ENCODE measurements at places on chromosomes 3 and 15. TPM values are rescaled to one million over a fixed set of nuclear protein-coding genes. Genes with fewer than 3 reads are reported as not detected.

- no peak for DNase-seq
These were observed 84.1 kb upstream of the LINGO1 start for GRCh38 chr15:77716632-77717332.

- no peak for DNase-seq
These were observed 100.2 kb downstream of the IQSEC1 start for GRCh38 chr3:12972781-12973702.

DNA sequence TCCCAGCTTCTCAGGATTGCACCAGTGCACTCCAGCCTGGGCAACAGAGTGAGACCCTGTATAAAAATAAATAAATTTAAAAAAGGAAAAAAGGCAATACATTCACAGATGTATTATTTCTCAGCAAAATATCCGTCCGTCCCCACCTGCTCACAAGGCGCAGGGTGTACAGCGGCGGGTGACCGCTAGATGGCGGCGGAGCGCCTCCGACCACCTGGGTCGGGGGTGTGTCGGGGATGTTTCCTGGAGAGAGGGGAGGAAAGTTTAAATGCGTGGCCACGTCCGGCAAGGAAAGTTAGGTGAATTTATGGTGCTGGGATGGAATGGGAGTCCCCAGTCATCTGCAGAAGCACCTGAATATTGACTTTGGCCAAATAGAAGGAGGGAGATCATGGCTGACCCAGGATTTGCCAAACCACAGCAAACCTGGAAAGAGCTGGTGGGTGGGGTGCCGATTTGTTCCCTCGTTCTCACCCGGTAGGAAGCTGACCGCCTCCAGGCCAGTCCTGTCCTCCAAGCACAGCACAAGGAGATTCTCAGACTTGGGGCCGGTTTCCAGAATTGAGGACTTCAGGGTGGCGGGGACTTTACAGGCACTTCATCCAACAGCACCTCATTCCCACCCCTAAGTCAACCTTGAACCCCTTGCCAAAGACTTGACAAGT is 88.3 kb downstream of the TMEM266 start:
- peak; percentile 74 for DNase-seq

- no peak for DNase-seq
These were observed 9.2 kb downstream of the BTBD1 start for GRCh38 chr15:83057696-83058376.

- DNase-seq: no peak
These were observed 130.5 kb downstream of the ST8SIA2 start for GRCh38 chr15:92524161-92524560.

BOC gene
- 114 TPM for total RNA-seq

DNA sequence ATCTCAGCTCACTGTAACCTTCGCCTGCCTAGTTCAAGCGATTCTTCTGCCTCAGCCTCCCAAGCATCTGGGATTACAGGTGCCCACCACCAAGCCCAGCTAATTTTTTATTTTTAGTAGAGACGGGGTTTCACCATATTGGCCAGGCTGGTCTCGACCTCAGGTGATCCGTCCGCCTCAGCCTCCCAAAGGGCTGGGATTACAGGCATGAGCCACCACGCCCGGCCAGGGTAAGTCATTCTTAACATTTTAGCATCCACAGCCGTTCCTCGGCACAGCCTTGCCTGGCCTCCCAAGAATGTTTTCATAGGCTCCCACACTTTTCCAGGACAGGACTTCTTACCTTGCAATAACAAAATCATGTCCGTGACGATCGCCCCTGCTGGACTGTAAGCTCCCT is 8.7 kb upstream of the EPHB3 start:
- DNase-seq: no peak

- DNase-seq: no peak
These were observed 10.2 kb upstream of the TIPARP start for GRCh38 chr3:156664011-156664830.

GRCh38 chr15:40059821-40060220 is 20.8 kb upstream of the SRP14 start:
- DNase-seq: no peak

DNA sequence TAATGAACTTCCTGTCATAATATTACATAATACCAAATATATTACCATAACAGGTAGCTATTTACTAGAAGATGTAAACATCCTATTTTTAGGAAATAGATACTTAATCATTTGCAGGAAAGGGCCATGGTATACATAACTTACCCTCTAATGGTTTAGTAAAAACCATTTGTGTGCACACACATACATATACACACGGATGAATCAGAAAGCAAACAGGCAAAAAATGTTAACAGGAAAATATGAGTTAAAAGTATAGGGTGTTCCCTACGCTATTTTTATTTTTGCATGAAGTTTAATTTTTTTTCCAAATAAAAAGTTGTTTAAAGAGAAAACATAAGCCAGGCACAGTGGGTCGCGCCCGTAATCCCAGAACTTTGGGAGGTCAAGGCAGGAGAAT is 34.6 kb downstream of the FAM174B start:
- DNase-seq: peak; percentile 38

GRCh38 chr3:33057320-33058298 is 39.3 kb downstream of the GLB1 start:
- DNase-seq: no peak

GRCh38 chr3:194422188-194422587 is 23.1 kb upstream of the GP5 start:
- no peak for DNase-seq

MASP1 gene
- total RNA-seq: 6.3 TPM

ARHGEF26 gene
- total RNA-seq: 23.9 TPM

DNA sequence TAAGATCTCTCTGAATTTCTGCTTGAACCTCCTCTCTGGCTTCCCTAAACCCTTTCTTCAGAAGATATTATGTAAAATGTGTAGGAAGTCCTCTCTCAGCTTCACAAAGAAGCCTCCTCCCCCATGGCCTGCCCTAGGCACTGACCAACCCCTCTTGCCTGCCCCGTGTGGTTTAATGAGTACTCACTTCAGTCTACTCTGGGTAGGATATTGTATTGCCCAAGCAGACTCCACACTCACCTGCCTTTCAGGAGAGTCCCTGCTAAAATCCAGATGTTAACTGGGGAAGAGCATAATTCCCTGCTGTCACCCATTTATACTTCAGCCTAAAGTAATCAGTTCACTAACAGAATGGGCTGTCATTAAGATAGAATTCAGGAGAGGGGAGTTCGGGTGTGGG is 2.6 kb upstream of the AGBL1 start:
- DNase-seq: no peak

DNA sequence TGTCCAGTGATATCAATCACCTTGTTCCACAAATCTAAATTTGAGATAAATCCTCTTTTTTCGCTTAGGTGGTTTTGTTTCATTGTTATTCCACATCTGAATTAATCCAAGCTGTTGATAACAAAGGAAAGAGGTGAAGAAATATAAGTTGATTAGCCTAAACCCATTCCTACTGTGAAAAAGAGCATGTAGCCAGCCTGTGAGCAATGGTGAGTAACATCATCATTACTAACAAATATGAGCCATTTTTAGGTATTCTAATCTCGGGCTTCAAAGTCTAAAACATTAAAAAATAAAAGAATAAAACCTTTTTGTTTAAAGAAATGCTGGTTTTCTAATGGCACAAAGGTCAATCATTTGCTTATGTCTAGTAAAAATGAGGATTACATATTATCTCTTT is 52.1 kb upstream of the P3H2 start:
- DNase-seq: no peak

DNA sequence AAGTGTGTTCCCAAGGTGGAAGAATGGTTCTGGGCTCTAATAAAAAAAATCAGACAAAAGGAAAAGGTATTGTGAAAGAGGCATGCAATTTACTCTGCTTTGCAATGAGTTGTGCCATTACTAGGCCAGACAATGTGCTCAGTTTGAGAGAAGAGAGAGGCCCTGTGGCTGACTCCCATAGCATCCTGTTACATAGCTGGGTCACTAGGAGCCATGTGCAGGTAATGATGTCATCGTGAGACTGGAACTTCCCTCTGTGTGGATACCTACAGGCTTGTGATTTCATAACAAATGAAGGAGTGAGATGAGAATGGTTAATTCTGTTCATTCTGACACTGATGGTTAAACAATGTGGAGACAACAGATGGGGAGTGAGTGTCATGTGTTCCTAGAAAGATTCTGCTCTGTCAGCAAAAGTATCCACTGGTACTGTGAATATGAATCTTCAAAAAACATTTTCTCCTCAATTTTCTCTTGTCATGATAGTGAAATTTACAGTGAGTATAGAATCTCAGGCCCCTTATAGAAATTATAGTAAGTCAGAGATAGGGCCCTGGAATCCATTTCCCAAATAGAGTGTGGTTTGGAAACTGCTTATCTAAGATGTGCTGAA is 648.7 kb upstream of the DPPA4 start:
- DNase-seq: no peak

GRCh38 chr15:55742498-55742926 is 440 bp downstream of the PRTG start:
- DNase-seq: peak; percentile 72

AADACL2 gene
- total RNA-seq: not detected

DNA sequence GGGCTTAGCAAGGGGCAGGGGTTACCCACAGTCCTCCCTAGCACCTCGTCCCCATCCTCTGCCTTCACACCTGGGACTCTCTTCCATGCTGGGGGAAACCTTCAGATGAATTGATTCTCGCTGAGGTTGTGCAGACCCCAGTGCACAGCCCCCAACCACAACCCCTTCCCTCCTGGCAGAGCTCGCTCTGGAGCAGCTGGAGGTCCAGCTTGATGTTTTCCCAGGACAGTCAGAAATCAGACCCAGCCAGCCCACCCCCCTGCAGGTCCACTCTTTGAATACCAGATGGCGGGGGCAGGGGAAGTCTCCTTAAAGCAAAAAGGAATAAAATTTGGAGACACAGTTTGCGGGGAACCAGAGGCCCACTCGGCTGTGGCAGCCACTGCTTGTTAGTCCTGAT is 234.4 kb downstream of the XXYLT1 start:
- DNase-seq: peak; percentile 42

DNA sequence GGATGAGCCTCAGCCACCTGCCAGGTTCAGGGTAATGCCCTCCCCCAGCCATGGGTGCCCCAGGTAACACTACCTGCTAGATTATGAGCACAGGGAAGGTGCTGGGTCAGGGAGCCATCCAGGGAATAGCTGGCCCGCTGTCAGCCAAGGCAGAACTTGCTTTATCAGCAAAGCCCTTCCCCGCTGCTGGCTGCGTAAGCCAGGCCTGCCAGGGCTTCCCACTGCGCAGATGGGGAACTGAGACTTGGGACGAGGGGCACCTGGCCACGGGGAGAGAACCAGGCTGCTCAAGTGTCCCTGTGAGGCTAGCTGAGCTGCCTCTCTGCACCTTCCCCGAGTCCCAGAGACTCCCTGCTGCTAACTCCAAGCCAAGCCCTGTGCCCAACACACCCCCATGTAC is 45.4 kb downstream of the CACNA2D2 start:
- no peak for DNase-seq

GRCh38 chr3:137108699-137109440 is 151.1 kb downstream of the IL20RB start:
- no peak for DNase-seq

DNA sequence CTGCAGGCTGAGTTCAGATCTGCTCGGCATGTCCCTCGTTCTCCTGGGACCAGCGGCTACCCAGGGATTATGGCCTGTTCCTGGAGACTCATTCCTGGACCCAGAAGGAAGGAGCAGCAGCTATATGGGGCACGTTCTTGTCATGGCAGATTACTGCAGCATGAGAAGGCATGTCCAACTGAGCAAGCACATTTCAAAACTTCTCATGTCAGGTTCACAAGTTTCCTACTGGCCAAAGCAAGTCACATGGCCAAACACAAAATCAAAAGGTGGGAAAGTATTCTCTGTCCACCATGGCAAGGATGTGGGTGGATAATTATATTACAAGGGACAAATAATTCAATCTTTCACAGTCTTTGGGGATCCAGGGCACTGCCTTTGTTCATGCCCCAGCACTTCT is 71.9 kb upstream of the C15orf39 start:
- no peak for DNase-seq

DNA sequence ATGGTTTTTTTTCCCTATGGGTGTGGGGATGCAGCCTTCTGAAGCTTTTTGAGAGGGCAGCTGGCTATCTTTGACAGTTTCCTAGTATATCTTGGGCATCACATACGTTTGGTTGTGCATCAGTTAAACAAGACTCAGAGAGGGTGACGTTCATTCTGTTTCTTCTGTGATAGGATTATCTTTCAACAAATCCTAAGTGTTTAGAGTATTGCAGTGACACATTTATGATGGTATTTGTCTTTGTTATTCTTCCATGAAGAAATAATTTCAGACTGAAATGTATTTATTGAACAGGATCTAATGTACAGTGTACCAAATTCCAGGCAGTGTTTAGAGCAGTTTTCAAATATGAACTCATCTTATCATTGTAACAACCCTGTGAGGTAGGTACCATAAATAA is 114.4 kb downstream of the PLCL2 start:
- no peak for DNase-seq

- DNase-seq: no peak
These were observed 221.4 kb downstream of the MINAR1 start for GRCh38 chr15:79653533-79653932.

DNA sequence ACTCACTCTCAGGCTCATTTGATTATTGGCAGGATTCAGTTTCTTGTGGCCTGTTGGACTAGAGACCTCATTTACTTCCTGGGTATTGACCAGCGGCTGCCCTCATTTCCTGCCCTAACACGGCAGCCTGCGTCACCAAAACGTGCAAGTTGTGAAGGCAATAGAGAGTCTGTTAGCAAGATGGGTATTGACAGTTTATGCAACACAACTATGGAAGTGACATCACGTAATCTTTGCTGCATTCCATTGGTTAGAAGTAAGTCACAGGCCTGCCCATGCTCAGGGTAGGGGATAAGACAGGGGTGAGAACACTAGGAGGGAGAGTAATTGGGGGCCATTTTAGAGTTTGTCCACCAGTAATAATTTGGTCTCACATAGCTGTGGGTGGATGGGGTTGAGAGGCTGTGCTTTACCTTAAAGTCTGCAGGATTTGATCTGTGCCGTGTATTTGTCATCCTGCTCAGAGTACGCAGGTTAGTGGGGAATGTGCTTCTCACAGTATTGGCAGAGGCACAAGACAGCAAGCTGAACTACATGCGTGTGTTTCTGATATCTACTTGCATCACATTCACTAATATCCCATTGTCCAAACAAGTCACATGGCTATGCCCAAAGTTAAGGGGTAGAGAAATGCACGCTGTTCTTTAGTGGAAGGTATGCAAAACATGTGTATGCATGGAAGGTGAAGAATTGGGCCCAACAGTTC is 83.3 kb downstream of the EDEM1 start:
- DNase-seq: no peak

- DNase-seq: no peak
These were observed at the start of gene MUC4 for GRCh38 chr3:195811756-195812155. Gene MUC4 (minus strand): TSS chr3:195811929. CDS start chr3:195811817, 112 bp downstream.

DNA sequence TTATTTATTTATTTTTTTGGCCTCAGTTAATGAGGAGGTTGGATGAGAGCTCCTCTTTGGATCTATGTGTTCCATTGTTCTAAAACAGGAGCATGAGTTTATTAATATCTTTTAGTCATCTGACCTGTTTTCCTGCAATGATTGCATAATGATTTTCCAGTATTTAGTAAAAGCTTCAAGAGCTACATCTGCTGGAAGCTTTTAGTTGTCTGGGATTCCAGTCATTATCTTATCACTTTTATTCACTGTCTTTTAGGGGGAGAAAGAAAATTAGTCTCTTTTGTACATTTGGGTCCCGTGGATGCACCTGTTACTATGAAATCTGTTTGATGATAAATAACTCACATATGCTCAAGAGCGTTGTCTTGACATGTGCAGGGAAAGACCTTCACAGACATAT is 1270.0 kb downstream of the ROBO1 start:
- no peak for DNase-seq

IQGAP1 gene
- 202 TPM for total RNA-seq

- no peak for DNase-seq
These were observed 88.7 kb downstream of the LIPC start for GRCh38 chr15:58520464-58520863.

- DNase-seq: no peak
These were observed at the start of gene NPAP1 for GRCh38 chr15:24675332-24676144. Gene NPAP1 (plus strand): TSS chr15:24675775. CDS start chr15:24675868, 93 bp downstream.

GRCh38 chr3:1275495-1275894 is 182.7 kb downstream of the CNTN6 start:
- DNase-seq: no peak

All from sciatic nerve (tissue), 2 donors.